ENCODE measurements at places on chromosomes 6 and 20.

DNA sequence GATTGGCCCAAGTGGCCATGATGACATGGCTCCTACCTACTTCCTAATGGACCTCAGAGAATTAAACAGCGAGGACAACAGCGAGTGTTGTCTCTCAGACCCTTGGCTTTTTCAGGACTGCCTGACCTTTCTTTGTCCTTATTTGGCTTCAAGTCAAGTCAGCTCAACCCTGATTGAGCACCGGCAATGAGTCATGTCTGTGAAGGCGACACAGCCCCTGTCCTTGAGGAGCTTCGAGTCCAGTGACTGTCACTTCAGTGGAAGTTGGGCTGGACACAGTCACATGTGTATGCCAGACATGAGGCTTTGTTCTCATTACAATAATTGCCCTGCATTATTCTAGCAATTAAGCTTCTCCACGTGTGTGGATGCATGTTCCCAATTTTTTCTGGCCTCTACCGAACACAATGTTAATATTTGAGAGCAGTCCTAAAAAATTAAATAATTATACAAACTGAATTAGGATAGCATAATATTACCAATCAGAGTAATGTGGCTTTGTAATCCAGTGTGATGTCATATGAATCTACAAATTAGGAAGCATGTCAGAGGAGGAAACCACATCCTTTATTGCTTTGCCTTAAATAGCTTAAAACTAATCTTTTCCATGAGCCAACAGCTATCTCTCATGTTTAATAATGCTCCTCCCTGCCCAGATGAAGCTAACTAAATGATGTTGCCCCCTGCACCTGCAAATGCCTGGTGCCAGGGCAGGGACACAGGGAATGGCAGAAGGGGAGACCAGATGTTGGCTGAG, 178.6 kb downstream of the CDH26 start:
- no peak for DNase-seq

GRCh38 chr20:61426352-61426751, 174.3 kb downstream of the CDH4 start:
- no peak for DNase-seq

DNA sequence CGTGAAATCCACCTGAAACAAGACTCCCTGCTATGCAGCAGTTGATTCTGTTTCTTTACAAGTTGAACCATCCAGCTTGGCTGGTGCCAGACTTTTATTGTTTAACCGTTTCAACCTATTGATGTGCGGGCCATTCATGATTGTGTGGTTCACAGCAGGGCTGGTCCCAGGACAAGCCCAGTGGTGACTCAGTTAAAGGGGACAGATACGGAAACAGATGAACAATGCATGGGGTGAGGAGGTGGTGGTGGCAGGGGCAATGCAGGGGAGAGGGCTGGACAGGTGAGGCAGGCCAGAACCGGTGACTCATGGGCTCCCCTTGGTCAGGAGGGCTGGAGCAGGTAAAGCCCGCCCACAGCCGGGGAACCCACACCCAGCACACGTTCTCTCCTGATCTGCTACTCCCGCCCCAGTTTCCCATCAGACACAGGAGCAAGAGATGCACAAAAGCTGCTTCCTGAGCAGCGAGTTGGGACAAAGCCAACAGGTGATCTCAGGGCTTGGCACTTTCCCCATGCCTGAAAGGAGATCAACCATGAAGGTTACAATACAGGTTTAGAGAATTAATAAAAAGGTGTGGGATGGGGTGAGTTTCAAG, 232.2 kb downstream of the LY86 start:
- DNase-seq: no peak

DNA sequence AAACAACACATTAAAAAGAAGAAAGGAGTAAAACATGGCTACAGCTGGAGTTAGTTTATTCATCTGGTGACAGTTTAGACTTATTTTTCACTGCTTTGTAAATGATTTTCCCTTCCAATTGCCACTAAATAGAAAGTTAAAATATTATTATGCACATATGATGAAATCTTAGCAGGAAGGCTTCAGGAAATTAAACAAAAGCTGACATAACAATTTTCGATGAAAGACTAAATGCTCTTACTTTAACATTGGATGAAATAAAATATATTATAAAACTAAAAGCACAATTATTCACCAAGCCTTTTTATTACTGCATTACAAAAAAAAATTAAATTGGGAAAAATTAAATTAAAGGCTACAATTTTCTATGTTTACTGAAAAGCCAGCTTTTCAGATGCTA, 158.0 kb downstream of the MMUT start:
- DNase-seq: no peak

DNA sequence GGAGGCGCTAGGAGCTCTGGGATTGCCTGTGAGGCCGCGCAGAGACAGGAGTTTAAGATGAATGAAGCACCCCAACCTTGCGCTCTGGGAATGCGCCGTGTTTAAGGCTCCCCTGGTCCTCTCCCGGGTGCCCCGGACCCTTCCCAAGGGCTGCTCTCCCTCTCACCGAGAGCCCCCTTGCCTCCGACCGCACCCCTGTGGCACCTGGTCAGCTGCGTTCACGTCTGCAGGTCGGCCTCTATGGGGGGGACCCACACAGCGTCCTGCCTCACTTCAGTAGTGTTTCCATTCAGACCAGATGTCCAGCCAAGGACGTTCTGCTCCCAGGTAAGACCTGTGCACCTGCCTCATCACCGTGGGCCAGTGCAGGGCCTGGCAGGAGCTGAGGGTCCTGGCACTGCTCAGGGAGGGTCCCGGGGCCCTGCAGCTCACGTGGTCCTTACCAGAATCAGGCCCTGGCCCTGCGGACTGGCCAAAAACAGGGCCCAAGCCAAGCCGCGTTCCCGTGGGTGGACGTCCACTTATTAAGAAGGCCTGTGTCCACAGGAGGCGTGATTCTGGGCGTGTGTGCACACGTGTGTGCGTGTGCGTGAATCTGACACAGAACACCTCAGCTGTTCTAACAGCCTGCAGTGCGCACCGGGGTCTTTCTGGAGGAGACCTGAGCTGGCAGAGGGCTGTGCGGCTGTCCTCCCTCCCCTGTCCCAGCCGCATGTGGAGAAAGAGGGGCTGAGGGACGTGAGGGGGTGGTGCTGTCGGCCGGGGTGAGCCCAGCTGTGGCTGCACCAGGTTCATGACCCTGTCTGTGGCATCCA, 79.9 kb upstream of the BHLHE23 start:
- DNase-seq: peak; percentile 87

DNA sequence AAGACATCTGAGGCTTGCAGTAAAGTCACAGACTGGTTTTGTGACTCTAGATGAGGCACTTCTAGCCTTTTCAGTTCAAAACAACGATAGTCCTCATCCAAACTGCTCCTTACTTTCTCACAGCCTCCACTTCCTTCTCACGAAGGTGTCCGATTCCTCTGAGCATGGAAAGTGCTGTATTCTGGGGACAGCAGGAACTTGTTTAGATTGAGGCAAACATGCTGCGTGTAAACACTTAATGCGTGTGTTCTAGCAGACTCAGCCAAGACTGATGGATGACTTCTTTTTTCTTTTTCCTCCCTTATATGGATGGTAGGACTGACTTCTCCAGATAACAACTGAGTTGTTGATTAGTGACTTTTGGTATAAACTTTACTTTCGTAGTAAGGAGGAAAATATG, 80.2 kb upstream of the PRDM1 start:
- no peak for DNase-seq

GRCh38 chr6:110357664-110358552, at the start of gene METTL24:
Gene METTL24, minus strand, starts transcription at chr6:110358349. Its CDS starts 77 bp downstream, at chr6:110358272.
- DNase-seq: no peak
